ENCODE measurements at places on chromosomes 1 and 21.
A peak's percentile ranks its signal among the peaks of the same experiment; 100 is the strongest.

DNA sequence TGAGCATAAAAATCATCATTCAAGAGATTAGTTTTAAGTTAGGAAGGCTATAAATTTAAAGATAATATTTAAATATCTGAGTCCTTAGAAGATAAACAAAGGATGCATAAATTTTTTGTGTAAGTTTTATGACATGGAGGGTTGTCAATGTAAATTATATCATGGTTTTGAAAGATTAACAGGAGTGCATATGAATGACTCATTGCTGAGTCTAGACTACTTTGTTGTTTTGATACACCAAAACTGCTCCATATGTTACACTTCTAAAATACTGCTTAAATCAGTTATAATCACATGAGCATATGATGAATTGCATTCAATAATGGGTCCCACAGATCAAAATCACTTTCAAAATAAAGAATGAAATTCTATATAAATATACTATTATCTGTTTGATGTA is 312.5 kb downstream of the KCNT2 start:
- no peak for DNase-seq

DNA sequence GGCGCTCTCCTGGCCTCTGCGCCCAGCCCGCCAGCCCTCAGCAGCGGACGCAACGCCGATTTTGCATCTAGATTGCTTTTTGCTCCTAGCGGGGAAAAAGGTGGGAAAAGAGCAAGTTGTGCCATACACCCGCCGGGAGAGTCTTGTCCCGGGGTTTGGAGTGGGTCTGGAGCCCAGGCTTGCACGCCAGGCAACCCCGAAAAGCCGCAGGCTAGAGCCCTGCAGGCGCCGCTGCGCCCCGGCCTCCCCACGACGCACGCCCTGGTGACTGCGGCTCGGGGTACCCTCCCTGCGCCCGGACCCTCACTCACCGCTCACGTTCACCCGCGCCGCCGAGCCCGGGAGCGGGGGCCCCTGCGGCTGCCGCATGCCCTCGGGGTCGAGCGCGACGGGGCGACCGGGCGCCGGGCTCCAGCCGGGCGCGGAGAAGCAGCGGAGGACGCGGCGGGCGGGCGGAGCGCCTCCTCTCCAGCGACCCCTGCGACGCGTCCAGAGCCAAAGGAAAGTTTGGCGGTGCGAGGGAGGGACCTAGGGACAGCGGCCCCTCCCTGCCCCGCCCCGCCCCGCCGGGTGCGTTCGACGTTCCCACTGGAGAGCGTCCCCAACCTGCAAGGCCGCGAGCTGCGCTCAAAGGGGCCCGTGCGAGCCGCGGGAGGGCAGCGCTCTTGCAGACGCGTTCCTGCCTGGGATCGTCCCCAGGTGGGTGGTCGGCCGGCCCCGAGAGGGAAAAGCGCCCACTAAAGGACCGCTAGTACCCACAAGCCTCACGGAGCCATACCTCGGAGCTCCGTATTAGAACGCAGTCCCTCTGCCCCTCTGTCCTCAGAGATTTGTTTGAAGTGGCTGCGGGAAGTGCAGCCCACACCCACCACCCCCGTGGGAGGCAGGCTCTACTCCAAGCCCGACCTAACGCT is at the start of gene LPAR3:
Gene LPAR3, minus strand, starts transcription at position 502 of the 914 bp plus-strand sequence. CDS start 27,086 bp downstream, outside the sequence.
- DNase-seq = peak; percentile 44

- DNase-seq = peak; percentile 42
These were observed 52.7 kb downstream of the AGPAT3 start for GRCh38 chr21:43917515-43918384.

DNA sequence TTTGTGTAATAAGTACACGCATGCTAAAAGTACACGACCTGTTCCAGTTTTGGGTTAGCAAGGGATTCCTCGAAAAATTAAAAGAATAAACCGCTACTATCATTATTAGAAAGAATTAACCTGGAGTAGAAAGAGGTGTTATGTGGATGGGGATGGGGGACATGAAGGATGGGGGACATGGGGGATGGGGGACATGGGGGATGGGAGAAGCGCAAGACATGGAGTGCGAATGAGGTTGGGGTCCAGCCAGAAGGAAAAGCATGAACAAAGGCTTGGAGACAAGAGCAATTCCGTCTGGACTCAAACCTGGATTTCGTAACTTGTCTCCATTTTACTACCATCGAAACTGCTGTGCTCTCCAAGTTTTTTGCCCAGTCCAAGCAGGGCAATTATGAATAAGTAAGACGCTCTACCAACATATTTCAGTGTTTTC is 591 bp upstream of the KDM1A start:
- no peak for DNase-seq

DNA sequence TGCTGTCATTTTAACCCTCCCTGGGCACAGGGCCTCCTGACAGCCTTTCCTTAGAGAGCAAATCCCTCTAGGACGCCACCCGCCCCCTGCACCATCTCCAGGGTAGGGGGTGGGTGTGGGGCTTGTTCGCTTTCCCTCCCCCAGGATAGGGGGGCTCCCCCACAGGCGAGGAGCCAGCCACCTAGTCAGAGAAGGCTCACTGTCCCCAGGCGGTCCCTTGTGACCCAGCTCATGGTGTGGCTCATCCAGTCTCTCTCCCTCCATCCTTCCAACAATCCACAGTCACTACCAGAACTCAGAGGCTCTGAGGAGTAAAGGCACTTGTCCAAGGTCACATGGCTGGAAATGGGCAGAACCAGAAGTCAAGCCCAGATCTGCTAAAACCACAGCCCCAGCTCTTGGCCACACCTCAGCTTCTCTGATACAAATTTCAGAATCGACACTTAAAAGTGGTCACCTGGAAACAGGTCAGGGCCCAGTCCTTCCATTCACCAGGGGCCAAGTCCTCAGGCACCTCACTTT is 89.8 kb downstream of the MRPL37 start:
- DNase-seq = no peak

All from activated CD8-positive, alpha-beta T cell treated with anti-CD3 and anti-CD28 coated beads, Interleukin-2, amount 10 ng/mL, durations not matched to agents 7 days and 5 days (primary cell).